ENCODE measurements at places on chromosomes 4 and X. TPM values are rescaled to one million over a fixed set of nuclear protein-coding genes. Genes with fewer than 3 reads are reported as not detected.

The FAM133A gene
- total RNA-seq: not detected

The GAGE2A gene
- total RNA-seq: not detected

The SPANXN4 gene
- total RNA-seq: not detected

The ADH1B gene
- not detected for total RNA-seq

The HPSE gene
- 6.5 TPM for total RNA-seq

The KDM5C gene
- 78.1 TPM for total RNA-seq

The GAGE13 gene
- not detected for total RNA-seq

The CDX4 gene
- not detected for total RNA-seq

The REPS2 gene
- not detected for total RNA-seq

All from activated naive CD8-positive, alpha-beta T cell treated with anti-CD3 and anti-CD28 coated beads for 36 hours (primary cell).